ENCODE measurements at places on chromosomes 16 and 17.

DNA sequence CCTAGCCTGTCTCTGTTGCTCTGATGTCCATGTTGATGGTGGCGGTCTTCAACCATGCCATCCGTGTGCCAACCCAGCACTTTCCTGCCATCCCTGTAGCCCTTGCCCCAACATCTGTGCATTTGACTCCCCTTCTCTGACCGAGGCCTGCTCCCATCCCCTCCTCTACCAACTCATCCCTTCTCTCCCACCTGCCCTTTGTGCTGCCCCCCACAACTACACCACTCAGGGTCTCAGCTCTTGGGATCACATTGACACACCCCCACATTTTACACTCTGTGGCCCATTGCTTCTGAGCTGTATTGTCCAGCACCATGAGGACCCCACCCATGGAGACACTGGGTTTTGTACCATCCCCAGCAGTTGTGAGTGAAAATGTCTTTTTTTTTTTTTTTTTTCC, 11.6 kb downstream of the HS3ST3B1 start:
- no peak for DNase-seq

DNA sequence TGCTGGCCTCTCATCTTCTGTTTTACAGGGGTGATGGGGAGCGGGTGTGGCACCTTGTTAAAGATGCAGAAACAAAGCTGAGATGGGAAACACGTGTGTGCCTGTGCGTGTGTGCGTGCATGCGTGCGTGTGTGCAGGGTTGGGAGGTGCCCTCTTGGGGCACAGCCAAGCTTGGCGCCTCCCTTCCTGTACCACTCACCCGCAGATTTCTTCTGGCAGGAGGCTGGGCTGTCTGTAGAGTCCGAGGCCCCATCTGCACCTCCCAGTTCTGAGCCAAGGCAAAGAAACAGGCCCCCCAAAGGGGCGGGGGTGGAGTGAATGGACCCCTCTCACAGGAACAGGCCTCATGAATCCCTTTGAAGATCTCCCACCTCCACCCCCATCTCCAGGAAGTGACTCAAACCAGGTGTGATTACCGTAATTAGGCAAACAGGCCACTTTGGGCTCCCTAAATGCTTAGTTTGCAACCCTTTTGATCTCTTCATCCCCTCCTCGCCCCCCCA, 20.9 kb downstream of the TNS4 start:
- DNase-seq = no peak

DNA sequence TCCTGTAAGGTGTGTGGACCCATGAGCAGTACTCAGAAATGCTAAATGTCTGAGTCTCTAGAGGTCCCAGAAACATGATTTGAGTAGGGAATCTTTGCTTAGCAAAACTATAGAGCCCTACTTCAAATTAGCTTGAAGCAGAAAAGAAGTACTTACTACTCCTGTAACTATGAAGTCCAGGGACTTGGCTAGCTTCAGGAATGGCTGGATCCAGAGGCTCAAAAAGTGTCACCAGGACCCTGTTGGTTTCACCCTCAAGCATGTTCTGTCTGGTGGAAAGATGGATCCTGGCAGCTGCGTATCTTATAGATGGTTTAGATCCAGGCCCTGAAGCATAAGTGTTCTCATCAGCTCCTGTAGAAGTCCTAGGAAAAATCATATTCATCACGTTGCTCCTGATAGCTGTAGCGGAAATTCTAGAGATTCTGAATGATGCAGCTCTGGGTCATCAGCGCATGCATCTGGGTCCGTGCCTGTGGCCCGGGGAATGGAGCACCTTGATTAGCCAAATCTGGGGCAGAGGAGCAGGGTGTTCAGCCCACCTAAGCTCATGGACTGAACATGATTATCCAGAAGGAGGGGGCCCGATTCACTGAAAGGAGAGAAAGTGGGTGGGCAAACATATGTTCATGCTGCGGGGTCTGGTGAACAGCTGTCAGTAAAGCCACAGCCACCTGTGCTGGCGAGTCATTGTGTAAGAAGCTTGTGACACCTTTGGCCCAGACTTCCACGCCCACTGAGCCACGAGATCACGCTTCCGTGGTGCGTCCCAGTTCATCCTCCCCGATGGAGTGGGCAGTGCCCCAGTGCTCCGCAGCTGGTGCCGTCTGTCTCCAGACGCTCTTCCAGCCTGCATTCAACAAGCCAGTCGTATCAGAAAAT, 260.6 kb downstream of the CPPED1 start:
- no peak for DNase-seq

- DNase-seq = no peak
Measured at GRCh38 chr17:37671028-37671823, 28.0 kb upstream of the DDX52 start.

GRCh38 chr16:30951750-30952149, 2.9 kb downstream of the ORAI3 start:
- DNase-seq = no peak

DNA sequence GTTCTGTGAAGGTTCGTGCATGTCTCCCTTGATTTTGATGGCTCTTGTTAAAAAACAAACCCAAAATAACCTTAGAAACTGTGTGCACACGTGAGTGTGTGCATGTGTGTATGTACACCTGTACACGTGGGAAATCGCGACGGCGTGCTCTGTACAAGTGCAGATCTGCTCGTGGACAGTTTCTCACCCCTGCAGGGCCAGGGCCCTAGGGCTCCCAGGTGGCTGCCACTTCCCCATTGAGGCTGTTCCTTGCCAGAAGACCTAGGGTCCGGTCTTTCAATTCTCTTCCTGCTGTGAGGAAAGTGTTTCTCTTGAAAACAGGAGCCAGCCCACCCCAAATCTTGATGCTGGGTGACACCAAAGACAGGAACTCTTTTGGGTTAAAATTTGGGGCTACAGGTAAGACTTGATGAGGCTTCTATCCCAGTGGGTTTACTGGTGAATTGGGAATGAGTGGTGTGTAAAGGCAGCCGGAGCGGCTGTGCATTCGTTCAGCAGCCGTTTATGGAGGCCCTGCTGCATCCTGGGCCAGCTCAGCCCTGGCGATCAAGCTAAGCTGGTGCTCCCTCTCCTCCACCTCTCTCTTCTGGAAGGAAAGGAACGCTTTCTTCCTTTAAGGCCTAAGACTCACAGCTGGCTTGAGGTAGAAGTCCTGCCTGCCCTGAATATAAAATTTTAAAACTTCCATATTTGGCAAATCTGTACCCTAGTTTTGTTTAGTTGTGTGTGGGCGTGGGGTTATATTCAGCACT, 137.9 kb downstream of the CLEC16A start:
- DNase-seq = no peak

GRCh38 chr16:87486713-87487247, 6.0 kb downstream of the ZCCHC14 start:
- DNase-seq = no peak

DNA sequence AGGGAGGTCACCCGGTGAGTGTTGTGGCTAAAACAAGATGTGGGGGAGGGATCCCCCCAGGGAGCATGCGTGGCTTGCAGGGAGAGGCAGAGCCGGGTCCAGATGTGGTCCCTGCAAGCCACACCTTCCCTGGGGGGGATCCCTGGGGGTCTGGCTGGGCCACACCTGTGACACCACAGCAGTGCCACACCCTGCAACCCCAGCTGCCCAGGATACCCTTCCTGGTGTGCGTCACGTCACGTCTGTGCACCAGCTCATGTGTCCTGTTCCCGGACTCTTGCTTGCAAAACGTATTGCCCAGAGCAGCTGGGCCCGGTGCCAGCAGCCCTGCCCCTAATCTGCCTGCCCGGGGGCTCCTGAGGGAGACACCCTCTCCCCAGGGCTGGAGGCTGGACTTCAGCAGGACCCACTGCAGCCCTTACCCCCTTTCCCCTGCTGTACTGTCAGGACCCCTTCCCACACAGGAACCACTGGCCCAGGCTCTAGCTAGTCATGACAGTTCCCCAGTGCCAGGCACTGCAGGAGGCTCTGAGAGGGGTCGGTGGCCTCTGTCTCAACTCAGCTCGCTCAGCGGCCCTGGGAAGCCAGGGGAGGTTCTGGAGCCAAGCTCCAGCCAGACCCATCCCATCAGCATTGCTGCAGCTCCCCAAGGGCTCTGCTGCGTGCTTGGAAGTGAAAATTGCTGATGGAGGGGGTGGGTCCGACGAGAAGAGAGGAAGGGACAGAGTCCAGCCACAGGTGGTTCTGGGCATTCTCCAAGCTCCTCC, 25.8 kb upstream of the ACSF3 start:
- DNase-seq = no peak

DNA sequence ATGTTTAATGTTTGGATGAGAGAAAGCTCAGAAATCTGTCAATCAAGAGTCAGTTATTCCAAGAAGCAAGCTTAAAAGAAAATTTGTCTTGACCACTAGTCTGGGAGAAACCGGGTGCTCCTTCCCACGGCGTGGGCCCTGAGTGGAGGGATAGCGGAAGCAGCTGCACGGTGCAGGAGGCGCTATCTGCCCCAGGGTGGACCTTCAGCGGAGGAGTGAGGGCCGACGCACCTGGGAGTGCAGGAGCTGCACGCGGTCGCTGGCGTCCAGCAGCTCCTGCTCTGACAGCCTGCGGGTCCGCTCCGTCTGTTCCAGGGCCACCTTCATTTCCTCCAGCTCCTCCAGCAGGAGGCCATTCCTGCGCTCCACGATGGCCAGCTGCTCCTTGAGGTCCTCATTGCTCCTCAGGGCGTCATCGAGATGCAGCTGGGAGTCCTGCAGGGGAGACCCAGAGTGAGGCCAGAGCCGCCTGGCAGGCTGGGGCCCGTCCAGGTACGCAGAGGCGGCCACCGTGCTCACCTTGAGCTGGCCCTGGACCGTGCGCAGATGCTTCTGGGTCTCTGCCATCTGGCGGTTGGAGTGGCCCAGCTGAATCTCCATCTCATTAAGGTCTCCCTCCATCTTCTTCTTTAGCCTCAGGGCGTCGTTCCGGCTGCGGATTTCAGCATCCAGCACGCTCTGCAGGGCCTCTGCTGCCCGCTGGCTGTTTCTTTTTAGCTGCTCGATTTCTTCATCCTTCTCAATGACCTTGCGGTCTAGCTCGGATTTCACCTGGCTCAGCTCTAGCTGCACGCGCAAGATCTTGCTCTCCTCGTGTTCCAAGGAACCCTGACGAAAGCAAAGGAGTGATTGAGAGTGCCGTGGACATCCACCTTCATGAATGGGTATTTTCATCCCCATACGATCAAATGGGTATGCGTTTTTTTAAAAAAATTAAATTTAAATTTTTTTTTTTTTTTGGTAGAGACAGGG, 63.5 kb downstream of the MYH13 start:
- no peak for DNase-seq

- no peak for DNase-seq
Measured at GRCh38 chr16:88678224-88678979, 7.9 kb downstream of the SNAI3 start.

GRCh38 chr17:21523497-21524210, 147.5 kb downstream of the KCNJ12 start:
- DNase-seq = no peak

GRCh38 chr16:70689035-70689969, 3.4 kb upstream of the MTSS2 start:
- no peak for DNase-seq

- no peak for DNase-seq
Measured at GRCh38 chr16:69709456-69710084, 16.8 kb downstream of the NQO1 start.

DNA sequence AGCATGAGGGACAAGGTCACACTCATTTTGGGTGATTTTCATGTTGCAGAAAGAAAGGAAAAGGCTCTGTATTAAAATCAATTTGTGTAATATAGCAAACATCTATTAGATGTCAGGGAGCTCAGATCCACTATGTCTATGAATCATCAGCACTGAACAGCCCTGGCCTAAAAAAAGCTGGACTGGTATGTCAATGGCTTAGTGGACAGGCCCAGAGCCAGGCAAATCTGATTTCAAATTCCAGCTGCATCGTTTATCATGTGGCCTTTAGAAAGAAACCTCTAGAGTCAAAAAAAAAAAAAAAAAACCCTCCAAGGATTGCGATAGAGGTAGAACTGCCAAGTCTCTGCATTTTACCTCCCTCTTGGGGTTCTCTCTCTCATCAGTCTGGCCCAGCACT, 5.4 kb downstream of the GAS7 start:
- no peak for DNase-seq

DNA sequence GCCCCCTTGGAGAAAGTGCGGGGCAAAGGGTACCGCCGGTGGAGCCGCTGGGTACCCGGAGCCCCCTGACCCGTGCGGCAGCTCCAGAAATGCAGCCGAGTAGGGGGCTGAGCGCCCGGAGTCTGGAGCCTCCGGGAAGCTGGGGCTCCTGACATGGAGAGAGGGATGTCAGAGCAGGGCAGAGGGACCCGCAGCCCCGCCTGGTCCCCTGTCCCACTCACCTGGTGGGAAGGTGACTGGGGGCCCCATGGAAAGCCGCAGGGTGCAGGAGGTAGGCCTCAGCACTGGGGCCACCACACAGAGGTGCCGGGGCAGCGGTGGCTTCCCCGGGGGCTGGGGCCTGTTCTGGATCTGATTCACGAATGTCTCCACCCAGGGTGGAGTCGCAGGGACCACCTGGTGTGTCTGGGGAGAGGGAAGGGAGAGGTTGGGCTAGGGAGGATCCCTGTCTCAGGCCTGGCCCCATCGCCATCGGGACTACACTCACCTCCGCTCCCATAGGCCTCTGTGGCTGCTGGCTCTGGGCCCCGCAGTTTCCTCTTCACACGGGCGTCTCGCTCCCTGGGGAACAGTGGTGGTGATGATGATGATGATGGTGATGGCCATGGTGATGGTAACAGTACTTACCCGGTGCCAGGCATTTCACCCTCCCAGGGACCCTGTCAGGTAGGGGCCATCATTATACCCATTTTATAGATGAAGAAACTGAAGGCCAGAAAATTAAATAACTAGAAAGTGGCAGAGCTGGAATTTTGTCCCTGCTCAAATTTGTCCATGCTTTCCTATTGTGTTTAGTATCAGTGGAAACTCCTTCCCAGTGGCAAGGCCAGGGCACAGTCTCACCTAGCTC, 5.2 kb downstream of the TBX6 start:
- DNase-seq = no peak

GRCh38 chr16:77938913-77939312, 83.4 kb upstream of the CLEC3A start:
- no peak for DNase-seq

- no peak for DNase-seq
Measured at GRCh38 chr17:41340934-41341861, 9.4 kb downstream of the KRT33A start.

DNA sequence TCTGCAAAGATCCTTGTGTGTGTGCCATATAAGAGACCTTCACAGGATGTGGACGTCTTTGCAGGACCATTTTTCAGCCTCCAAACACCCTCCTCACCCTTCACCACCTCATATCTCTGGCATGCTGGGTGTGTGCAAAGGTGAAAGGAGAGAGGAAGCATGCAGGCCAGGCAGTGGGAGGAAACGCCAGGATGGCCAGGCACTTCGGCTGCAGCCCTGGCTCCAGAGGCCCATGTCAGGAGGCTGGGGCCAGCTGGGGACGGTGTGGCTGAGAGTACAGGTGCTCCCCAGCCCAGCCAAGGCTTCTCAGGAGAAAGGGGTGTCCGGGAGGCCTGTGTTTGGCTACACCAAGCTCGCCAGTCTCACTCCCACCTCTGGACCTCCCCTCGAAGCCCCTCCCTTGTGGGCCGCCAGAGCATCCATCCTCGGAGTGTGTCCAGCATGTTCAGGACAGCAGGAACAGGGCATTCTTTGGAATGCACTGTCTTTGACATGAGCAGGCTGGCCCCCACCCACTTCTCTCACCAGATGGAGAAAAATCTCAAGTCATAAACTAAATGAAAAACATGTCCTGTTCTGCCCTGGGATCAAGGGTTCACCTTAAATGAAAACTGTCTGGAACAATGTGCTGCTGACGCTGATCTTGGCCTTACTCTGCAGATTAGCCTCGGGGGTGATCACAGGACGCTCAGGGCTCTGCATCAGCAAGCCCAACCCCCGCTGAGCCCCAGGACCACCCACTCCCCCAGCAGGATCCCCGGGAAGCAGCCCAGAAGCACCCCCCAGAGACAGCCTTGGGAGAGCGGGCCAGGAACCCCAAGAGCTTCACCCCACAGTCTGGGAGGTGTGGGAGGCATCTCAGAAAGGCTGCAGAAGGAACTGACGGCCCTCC, 15.9 kb downstream of the PEMT start:
- DNase-seq = no peak

GRCh38 chr16:70161350-70161749, 12.2 kb upstream of the CLEC18C start:
- DNase-seq = no peak
